Mesothelial cell of epicardium (in vitro differentiated cells): ENCODE measurements at places on chromosomes 3 and 15. TPM values are rescaled to one million over a fixed set of nuclear protein-coding genes. Genes with fewer than 3 reads are reported as not detected.

The CD80 gene
- 0.18 to 0.38 TPM in 2 of 3 replicates, not detected in the other for total RNA-seq

The DNAH12 gene
- 0.29 to 0.60 TPM (median 0.43 TPM) in 3 replicates for total RNA-seq

DNA sequence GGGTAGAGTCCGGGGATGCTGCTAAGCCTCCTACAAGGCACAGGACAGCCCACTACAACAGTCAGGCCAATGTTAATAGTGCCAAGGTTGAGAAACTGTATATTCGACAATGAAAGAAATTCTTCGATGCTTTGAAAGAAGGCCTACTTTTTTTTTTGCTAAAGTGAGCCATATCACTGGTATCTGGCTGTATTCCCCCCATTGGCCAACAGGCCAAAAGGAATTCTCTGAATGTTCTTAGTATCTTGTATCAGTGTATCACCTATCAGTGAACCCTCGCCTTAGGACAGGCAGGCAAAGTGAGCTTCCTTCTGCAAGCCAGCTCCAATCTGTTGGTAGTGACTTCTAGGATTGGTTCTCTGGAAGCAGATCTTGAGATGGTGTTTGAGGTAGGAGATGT, 74.2 kb downstream of the SNTN start:
- peaks cover 10% of the 10 kb centered on the region for H3K4me1 ChIP-seq
- DNase-seq = no peak
- H3K27ac ChIP-seq = no peak overlapping the region
- peaks cover 4% of the 10 kb centered on the region for H3K36me3 ChIP-seq
- peaks cover 6% of the 10 kb centered on the region for H3K27me3 ChIP-seq

GRCh38 chr3:144583871-144584270, 612.2 kb downstream of the DIPK2A start:
- H3K36me3 ChIP-seq = peaks cover 3% of the 10 kb centered on the region
- no peak overlapping the region for H3K4me3 ChIP-seq
- H3K27me3 ChIP-seq = no peaks in the 10 kb centered on the region
- no peak overlapping the region for H3K27ac ChIP-seq
- peaks cover 6% of the 10 kb centered on the region for H3K4me1 ChIP-seq
- no peak for DNase-seq

DNA sequence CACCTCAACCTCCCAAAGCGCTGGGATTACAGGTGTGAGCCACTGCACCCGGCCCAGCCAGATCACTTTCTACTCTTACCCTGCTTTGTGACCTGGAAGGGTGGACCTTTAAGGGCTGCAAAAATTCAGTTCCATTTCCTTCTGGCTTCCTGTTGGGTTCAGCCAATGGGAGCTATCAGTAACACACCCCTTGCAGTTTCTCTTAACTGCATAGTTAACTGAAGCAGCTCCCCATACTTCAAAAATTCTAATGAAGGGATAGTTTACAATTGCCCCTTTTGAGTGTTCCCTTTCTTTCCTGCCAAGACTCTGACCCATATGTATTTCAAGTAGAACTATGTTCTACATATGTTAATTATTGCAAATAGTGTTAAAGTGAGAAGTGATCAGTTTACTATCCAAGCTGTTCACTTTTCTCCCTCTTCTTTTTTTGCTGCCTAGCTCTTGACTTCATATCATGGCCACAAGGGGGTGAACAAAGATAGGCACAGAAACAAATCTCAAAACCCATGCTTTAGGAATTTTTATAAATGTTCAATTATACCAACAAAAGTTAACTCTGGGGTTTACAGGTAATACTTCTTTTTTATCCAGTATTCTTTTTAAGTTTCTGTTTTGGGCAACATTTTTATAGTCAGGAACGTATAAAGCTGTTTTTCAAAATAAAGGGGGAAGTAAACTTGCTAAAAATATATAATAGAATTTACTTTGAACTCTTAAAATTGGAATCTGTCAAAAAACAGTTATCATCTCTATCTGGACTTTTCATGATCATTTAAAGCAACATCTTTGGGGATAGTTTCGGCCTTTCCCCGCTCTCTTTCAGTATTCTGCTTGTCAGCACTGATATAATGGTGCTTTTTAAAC, 8.1 kb downstream of the PGBD4 start:
- peaks cover 2% of the 10 kb centered on the region for H3K36me3 ChIP-seq
- H3K27ac ChIP-seq = no peak overlapping the region
- DNase-seq = no peak
- no peaks in the 10 kb centered on the region for H3K27me3 ChIP-seq
- no peak overlapping the region for H3K4me3 ChIP-seq
- peaks cover 2% of the 10 kb centered on the region for H3K4me1 ChIP-seq

- DNase-seq = no peak
- no peaks in the 10 kb centered on the region for H3K27me3 ChIP-seq
- peaks cover 8% of the 10 kb centered on the region for H3K4me1 ChIP-seq
- peaks cover 4% of the 10 kb centered on the region for H3K36me3 ChIP-seq
- H3K27ac ChIP-seq = no peak overlapping the region
Measured at GRCh38 chr3:156795890-156796481, 30.2 kb upstream of the LEKR1 start.

DNA sequence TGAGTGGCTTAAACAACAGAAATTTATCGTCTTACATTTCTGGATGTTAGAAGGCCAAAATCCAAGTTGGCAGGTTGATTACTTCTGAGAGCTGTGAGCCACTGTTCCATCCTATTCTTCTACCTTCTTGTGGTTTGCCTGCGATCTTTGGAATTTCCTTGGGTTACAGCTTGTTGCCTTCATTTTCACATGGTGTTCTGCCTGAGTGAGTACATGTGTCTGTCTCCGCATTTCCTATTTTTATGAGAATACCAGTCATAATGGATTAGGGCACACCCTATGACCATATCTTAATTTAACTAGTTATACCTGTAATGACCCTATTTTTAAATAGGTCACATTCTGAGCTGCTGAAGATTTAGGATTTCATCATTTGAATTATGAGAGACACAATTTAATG, 294.3 kb downstream of the CNTN4 start:
- H3K27me3 ChIP-seq = no peaks in the 10 kb centered on the region
- H3K4me1 ChIP-seq = peaks cover 15% of the 10 kb centered on the region
- no peak overlapping the region for H3K4me3 ChIP-seq
- peaks cover 3% of the 10 kb centered on the region for H3K36me3 ChIP-seq

DNA sequence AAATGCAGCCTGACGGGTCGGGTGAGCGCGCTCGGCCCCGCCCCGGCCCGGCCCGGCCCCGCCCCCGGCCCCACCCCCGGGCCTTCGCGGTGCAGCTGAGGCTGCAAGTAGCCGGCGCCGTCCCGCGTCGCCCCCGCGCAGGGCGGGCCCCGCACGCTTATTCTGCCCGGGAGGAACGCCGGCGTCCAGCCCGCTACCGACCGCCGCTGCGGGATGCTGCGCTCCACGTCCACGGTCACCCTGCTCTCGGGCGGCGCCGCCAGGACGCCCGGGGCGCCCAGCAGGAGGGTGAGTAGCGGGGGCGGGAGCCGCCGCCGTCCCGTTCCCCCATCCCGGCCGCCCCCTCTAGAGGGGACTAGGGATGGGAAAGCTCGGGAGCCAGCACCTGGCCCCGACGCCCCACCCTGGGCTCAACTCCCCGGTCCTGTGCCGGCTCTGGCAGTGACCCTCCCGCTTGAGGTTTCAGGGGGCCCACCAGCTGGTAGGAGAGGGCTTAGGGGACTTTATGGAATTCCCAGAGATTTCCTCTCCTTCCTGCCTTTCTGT, at the start of gene MYZAP:
Gene MYZAP, plus strand, starts transcription at position 83 of the 546 bp plus-strand sequence. Its CDS starts 131 bp downstream, at position 214.
- H3K27ac ChIP-seq = peak within 1 kb of the TSS; percentile 28
- H3K27me3 ChIP-seq = no peaks in the 10 kb centered on the region
- peak within 1 kb of the TSS; percentile 73 for H3K4me3 ChIP-seq
- H3K4me1 ChIP-seq = peaks cover 17% of the 10 kb centered on the region
- H3K36me3 ChIP-seq = no peaks in the 10 kb centered on the region
- DNase-seq = peak; percentile 33

The NRROS gene
- total RNA-seq = 0.72 to 1.3 TPM (median 0.93 TPM) in 3 replicates

GRCh38 chr3:24270204-24270691, 224.4 kb downstream of the THRB start:
- peaks cover 19% of the 10 kb centered on the region for H3K4me1 ChIP-seq
- H3K4me3 ChIP-seq = no peak overlapping the region
- H3K27me3 ChIP-seq = peaks cover 3% of the 10 kb centered on the region
- no peak overlapping the region for H3K27ac ChIP-seq
- DNase-seq = no peak
